ENCODE measurements at places on chromosomes 5 and 9. TPM values are rescaled to one million over a fixed set of nuclear protein-coding genes. Genes with fewer than 3 reads are reported as not detected.

DNA sequence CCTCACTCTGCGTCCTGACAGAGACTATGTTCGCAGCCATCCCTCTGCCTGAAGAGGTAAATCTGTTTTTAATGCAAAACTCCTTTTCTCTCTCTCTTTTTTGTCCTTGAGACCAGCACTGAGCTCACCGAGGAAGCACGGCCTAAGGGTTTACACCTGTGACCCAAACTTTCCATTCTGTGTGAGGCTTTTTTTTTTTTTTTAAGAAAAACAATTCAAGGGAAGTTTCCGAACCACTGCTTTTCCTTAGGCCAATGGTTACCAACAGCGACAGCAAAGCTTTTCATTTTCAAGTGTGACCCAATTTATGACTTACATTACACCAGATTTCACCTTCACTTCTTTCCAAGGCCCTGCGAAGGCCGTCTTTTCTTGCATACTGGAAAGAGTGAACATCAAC, 205.9 kb downstream of the EFNA5 start:
- H3K4me1 ChIP-seq: peaks cover 5% of the 10 kb centered on the region
- no peak for DNase-seq
- H3K27me3 ChIP-seq: peaks cover 20% of the 10 kb centered on the region
- H3K4me3 ChIP-seq: no peak overlapping the region
- H3K27ac ChIP-seq: no peak overlapping the region

- peaks cover 55% of the 10 kb centered on the region for H3K27me3 ChIP-seq
- no peak for DNase-seq
- no peak overlapping the region for H3K27ac ChIP-seq
- H3K36me3 ChIP-seq: no peaks in the 10 kb centered on the region
- H3K4me3 ChIP-seq: no peak overlapping the region
- H3K4me1 ChIP-seq: no peaks in the 10 kb centered on the region
Measured at GRCh38 chr9:109249615-109250014, 71.2 kb downstream of the EPB41L4B start.

DNA sequence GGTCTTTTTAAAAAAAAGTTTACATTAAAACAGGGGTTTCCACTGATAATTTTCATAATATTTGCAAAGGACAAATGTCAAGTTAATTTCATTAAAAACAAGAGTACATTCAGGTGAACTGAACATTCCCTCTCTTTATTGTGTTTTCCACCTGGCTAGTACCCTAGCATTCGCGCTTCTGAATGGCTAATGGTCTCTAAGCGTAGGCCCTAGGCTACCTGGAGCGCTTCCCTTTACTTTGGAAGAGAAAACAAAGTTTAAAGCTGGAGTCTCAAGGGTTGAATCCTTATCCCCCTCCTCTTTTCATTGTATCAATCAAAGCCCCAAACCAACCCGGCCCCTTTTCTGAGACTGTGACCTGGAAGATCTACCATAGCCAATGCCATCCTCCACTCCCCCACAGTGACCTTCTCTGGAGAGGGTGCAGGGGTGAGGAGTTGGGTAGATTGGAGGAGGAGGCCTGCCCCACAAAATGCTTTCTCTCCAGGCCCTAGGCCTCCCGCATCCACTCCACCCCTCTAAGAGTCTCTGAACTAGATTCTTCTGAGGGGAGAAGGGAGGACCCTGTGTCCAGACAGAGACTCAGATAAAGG, 73.3 kb upstream of the TBCA start:
- no peak overlapping the region for H3K27ac ChIP-seq
- H3K4me1 ChIP-seq: peaks cover 19% of the 10 kb centered on the region
- DNase-seq: no peak
- H3K36me3 ChIP-seq: peaks cover 6% of the 10 kb centered on the region
- peak overlapping the region; percentile 43 for H3K4me3 ChIP-seq
- H3K27me3 ChIP-seq: peaks cover 89% of the 10 kb centered on the region

- peak overlapping the region; percentile 91 for H3K4me3 ChIP-seq
- no peak for DNase-seq
- peak overlapping the region; percentile 85 for H3K27ac ChIP-seq
- peaks cover 17% of the 10 kb centered on the region for H3K27me3 ChIP-seq
- peaks cover 6% of the 10 kb centered on the region for H3K36me3 ChIP-seq
Measured at GRCh38 chr5:127517110-127517479, 345 bp upstream of the PRRC1 start.

DNA sequence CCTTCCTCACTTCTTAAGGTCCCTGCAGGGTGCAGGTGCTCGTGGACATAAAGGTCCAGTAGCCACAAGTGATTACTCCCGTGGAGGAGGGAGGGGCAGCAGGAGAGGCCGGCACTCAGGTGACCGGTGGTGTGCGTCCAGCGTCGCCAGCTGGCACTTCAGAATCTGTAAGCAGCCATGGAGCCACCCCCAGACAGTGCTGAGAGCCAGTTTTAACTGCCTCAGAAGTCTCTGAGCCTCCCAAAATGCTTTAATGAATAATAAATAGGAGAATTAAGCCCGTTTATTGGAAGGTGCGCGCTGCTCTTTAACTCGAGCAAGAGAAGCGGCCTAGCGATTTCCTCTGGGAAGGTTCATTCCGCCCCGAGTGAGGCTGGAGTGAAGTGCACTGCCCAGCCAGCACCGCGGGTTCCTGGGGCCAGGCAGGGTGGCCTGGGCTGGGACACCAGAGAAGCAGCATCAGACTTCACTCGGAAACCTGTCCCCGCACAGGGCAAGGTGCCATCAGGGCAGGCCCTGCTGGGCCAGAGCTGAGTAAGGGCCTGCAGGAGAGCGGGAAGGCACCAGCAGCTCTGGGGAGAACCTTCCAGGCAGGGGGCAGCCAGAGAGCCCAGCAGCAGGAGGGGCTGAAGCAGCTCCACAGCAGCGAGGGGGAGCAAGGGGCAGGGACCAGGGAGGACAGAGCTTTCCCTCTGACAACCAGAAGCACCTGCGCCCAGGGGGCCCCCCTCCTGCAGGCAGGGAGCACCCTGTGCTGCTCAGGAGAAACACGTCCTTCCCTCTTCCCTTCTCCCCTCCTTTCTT, 61.2 kb downstream of the VAV2 start:
- no peak overlapping the region for H3K4me3 ChIP-seq
- H3K27me3 ChIP-seq: no peaks in the 10 kb centered on the region
- no peak overlapping the region for H3K27ac ChIP-seq
- peaks cover 5% of the 10 kb centered on the region for H3K36me3 ChIP-seq

- peaks cover 66% of the 10 kb centered on the region for H3K27me3 ChIP-seq
- H3K4me1 ChIP-seq: no peaks in the 10 kb centered on the region
- no peaks in the 10 kb centered on the region for H3K36me3 ChIP-seq
- DNase-seq: no peak
Measured at GRCh38 chr5:2741956-2742355, 9.5 kb downstream of the IRX2 start.

DNA sequence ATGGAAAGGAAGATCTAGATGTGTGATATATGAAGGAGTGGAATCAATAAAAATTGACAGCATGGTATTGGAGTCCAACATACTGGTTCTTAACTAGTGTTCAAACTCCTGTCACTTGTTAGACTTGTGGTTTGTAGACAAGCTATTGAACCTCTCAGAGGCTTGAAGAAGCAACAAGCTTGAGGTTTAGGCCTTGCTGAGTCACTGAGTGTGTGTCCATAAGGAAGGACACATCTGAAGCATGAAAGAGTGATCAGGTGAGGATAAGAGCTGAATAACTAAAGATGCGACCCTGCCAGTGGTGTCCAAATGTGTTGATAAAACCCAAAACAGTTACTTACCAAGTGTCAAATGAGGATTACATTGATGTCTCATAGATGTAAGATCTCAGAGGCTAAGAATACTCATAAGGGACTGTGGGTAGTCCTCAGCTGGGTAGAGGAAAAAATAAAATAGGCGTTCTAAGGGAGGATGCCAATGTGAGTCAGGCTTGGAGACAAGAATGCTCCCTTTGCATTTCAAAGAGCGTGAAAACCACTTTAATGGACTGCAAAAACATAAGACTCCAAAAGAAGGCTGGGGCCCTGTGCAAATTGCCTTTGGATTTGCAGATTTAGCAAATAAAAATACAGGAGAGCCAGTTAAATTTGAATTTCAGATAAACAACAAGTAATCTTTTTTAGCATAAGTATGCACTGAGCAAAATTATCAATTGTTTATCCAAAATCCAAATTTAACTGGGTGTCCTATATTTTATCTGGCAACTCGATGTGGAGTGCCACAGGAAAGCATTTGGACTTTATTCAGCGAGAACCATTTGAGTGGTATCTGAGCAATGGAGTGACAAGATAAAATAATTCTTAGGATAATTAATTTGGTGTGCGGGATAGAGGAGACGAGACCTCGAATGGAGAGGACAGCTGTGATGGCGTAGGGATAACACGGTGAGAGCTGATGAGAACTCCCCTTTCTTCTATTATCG, 757.3 kb upstream of the WWC1 start:
- no peaks in the 10 kb centered on the region for H3K4me1 ChIP-seq
- H3K27me3 ChIP-seq: no peaks in the 10 kb centered on the region
- no peaks in the 10 kb centered on the region for H3K36me3 ChIP-seq
- H3K4me3 ChIP-seq: no peak overlapping the region
- H3K27ac ChIP-seq: no peak overlapping the region
- no peak for DNase-seq

- no peaks in the 10 kb centered on the region for H3K4me1 ChIP-seq
- H3K4me3 ChIP-seq: no peak overlapping the region
- H3K27me3 ChIP-seq: peaks cover 60% of the 10 kb centered on the region
- no peaks in the 10 kb centered on the region for H3K36me3 ChIP-seq
- no peak for DNase-seq
Measured at GRCh38 chr5:133882846-133883245, 85.6 kb downstream of the C5orf15 start.

- no peaks in the 10 kb centered on the region for H3K27me3 ChIP-seq
- no peak for DNase-seq
- no peak within 1 kb of the TSS for H3K27ac ChIP-seq
Measured at GRCh38 chr9:35791297-35791921, at the start of gene NPR2. TSS of gene NPR2 (plus strand) at chr9:35791591. CDS start at chr9:35792409, 818 bp downstream.

DNA sequence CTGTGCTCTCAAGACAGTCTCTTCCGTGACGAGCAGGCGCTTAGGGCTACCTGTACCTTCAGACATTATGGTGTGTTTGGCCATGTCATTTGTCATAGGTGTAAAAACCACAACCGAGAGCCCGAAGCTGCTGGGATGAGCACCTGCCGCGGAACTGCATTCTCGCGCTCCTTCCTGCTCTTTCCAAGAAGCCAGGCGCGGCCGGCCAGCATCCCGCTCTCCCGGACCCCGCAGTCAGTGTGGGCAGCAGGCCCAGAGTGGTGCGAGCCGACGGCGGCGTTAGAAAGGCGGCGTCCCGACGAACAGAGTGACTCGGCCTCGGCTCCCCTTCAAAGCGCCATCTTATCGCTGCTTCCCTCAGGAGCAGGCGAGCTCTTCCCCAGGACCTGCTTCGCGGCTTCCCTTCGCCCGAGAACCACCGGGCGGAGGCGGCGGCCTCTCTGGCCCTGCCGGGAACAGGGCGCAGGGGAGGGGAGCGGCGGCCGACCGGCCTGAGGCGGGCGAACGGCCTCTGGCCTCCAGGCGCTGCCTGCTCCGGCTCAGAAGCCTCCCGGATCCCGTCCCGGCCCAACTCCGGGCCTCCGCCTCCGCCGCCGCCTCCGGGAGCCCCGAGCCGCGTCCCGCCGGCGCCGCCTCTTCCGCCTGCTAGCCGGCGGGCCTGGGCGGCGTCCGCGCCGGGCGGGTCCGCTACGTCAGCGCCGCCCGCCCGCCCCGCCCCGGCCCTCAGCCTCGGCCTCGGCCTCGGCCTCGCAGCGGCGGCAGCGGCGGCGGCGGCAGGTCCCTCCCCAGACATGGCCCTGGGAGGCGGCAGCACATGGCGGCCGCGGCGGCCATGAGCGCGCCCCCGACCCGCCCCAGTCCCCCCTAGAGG, at the start of gene FAM120A:
Gene FAM120A, plus strand, starts transcription at position 741 of the 871 bp plus-strand sequence. CDS start 231 bp downstream, outside the sequence.
- peak within 1 kb of the TSS; percentile 99 for H3K4me3 ChIP-seq
- H3K27me3 ChIP-seq: no peaks in the 10 kb centered on the region
- H3K4me1 ChIP-seq: peaks cover 25% of the 10 kb centered on the region

DNA sequence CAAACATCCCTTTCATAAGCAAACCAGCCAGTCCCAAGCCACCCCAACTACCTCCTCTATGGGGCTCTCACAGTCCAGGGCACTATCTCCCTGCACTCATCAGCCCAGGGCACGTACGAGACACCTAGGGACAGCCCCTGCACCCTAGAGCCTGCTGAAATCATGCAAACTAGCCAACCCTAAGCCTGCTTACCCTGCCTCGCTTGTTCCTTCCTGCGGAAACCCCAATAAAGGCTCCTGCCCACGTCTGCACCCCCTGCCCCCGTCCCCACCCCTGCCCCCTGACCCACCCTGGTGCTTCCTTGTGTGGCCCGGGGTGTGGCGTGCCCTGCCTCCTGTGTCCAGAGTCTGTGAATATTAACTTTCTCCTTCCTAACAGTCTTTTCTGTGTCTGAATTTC, 135.9 kb downstream of the GADD45G start:
- H3K27ac ChIP-seq: peak overlapping the region; percentile 84
- H3K4me3 ChIP-seq: peak overlapping the region; percentile 87
- no peak for DNase-seq
- no peaks in the 10 kb centered on the region for H3K36me3 ChIP-seq
- peaks cover 62% of the 10 kb centered on the region for H3K4me1 ChIP-seq

- no peaks in the 10 kb centered on the region for H3K36me3 ChIP-seq
- no peak overlapping the region for H3K27ac ChIP-seq
- no peaks in the 10 kb centered on the region for H3K4me1 ChIP-seq
- peaks cover 42% of the 10 kb centered on the region for H3K27me3 ChIP-seq
- H3K4me3 ChIP-seq: no peak overlapping the region
- DNase-seq: no peak
Measured at GRCh38 chr9:90307891-90308290, 334.7 kb downstream of the DIRAS2 start.

GRCh38 chr5:78076351-78076750, 218.1 kb downstream of the AP3B1 start:
- DNase-seq: no peak
- H3K27me3 ChIP-seq: no peaks in the 10 kb centered on the region
- H3K36me3 ChIP-seq: peaks cover 2% of the 10 kb centered on the region
- H3K27ac ChIP-seq: no peak overlapping the region
- no peak overlapping the region for H3K4me3 ChIP-seq

- H3K27me3 ChIP-seq: peaks cover 50% of the 10 kb centered on the region
- H3K4me3 ChIP-seq: no peak overlapping the region
- no peak for DNase-seq
- peaks cover 3% of the 10 kb centered on the region for H3K4me1 ChIP-seq
- H3K27ac ChIP-seq: no peak overlapping the region
Measured at GRCh38 chr9:130462685-130463540, 18.2 kb downstream of the ASS1 start.

- no peak overlapping the region for H3K4me3 ChIP-seq
- H3K27ac ChIP-seq: no peak overlapping the region
- no peaks in the 10 kb centered on the region for H3K27me3 ChIP-seq
Measured at GRCh38 chr9:123438321-123438720, 82.3 kb downstream of the CRB2 start.

DNA sequence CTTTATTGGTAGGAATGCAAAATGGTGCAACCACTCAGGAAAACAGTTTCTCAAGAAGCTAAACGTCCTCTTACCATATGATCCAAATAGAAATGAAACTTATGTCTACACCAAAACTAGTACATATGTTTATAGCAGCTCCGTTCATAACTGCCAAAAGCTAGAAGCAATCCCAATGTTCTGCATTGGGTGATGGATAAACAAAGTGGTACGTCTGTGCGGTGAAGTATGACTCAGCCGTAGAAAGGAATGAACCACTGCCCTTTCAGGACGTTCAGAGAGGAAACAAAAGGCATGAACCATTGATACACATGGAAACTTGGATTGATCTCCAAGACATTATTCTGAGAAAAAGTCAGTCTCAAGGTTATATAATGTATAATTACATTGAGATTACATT, 27.6 kb downstream of the HNRNPH1 start:
- H3K4me1 ChIP-seq: no peaks in the 10 kb centered on the region
- H3K27me3 ChIP-seq: no peaks in the 10 kb centered on the region
- peak overlapping the region; percentile 29 for H3K27ac ChIP-seq
- no peak overlapping the region for H3K4me3 ChIP-seq

GRCh38 chr9:13447843-13448422, 168.4 kb upstream of the MPDZ start:
- H3K4me3 ChIP-seq: no peak overlapping the region
- no peaks in the 10 kb centered on the region for H3K36me3 ChIP-seq
- no peak overlapping the region for H3K27ac ChIP-seq
- DNase-seq: no peak

The NFX1 gene
- 32.2 TPM for total RNA-seq

Measured in T-helper 17 cell (primary cell).